ENCODE measurements at places on chromosomes 13 and 19.

- no peak for DNase-seq
Observed at GRCh38 chr13:48302871-48303358, 636 bp upstream of the RB1 start.

- no peak for DNase-seq
Observed at GRCh38 chr13:59750860-59751259, 412.9 kb downstream of the DIAPH3 start.

DNA sequence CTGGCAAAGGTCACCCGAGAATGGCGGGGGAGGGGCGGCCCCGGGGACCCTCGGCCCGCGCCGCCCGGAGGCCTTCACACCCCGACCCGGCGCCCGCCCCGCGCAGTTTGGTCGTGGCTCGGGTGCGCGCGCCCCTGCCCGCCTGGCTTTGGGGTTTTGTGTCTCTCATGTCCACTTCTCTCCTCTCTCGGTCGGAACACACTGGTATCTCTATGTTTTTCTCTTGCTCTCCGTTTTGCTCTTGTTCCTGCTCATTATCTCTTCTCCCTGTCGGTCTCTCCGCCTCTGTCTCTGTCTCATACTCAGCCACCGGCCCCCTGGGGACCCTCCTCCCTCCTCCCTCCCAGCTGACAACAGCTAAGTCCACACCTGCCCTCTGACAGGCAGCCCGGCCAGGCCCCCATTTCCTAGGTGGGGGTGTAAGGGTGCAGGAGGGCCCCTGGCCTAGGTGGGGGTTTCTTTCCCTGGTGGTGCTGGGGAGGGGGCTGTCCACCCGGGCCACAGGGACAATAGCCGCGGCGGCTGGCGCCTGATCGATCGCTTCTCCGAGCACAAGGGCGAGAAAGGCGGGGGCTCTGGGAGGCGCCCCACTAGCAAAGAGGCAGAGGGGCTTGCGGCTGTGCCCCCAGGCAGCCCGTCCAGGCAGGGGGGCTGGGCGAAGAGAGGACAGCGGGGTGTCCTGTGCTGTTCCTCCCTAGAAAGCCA is 2.3 kb downstream of the ONECUT3 start:
- DNase-seq, result no peak

DNA sequence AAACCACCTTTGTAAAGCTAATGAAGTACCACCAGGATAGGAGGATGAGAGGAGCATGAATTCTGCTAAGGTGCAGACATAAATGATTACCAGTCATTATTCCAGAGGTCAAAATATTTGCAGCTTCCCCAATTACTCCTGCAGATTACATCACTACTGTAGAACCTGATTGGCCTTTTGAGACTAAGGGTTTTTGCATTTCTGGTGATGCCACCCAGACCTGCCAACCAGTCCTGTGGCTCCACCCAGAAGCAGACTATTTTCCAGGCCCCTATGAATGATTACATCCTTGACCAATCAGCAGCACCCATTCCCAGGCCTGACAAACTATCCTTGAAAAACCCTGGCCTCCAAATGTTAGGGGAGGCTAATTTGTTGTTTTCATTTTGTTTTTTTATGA is 11.2 kb upstream of the KCNC3 start:
- peak; percentile 15 for DNase-seq

DNA sequence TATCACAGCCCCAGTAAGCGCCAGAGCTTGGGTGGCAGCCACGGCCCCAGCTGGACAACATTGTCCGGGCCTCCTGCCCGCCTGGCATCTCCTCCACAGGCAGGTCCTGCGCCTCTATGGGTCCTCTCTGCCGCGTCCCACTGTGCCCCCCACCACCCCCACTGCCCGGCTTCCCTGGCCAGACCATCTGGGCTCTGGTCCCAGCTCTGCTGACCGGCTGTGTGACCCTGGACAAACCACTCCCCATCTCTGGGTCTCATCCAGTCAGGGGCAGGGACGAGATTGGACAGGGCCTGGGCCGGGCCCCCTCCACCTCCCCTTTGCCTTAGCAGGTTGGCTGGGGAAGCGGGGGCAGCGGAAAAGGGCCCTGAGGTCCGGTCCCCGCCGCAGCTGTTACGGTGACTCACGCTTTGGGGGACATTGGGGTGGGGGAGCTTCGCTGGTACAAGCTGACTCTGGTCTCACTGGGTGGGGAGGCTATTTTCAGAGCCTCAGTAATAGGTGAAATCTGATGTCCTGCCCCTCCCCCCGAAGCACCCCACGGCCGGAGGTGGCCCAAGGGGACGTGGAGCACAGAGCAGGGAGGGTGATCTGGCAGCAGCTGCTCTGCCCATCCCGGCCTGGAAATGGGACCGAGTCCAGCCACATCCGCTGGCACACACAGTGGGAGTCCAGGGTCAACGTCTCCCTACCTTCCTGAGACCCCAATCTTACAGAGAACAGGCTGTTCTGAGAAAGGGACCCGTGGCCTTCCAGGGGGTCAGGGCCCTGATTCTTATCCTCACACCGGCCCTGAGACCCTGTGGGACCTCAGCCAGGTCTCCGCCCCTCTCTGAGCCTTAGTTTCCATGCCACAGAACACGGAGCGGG is 9.1 kb downstream of the NFIC start:
- DNase-seq, result no peak

GRCh38 chr19:16470911-16471811 is 609 bp downstream of the EPS15L1 start:
- no peak for DNase-seq
